ENCODE measurements at places on chromosomes 12 and 14.

DNA sequence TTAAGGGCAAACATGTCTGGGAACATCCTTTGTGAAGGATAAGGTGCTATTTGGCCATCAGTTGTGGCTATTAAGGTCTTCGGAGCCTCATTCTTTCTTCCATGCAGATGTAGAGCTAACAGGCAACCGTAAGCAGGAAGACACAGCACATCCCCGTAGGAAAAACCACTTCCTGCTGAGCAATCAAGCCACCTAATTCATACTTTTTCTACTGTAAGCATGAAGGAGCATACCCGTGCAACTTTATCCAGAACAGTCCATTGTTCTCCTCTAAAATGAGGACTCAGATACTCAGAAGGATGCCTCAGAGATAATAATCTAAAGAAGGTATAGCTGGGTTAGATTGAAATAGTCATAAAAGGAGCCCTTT is 232.0 kb downstream of the PPM1H start:
- DNase-seq: peak; percentile 83

- DNase-seq: no peak
Measured at GRCh38 chr12:41361738-41362137, 173.6 kb downstream of the PDZRN4 start.

GRCh38 chr12:133023566-133023965 is 13.7 kb upstream of the ZNF84 start:
- DNase-seq: peak; percentile 13

GRCh38 chr14:38040411-38040810 is 167.3 kb upstream of the SSTR1 start:
- DNase-seq: no peak

- DNase-seq: peak; percentile 13
Measured at GRCh38 chr14:53444677-53445312, 291.7 kb upstream of the DDHD1 start.

DNA sequence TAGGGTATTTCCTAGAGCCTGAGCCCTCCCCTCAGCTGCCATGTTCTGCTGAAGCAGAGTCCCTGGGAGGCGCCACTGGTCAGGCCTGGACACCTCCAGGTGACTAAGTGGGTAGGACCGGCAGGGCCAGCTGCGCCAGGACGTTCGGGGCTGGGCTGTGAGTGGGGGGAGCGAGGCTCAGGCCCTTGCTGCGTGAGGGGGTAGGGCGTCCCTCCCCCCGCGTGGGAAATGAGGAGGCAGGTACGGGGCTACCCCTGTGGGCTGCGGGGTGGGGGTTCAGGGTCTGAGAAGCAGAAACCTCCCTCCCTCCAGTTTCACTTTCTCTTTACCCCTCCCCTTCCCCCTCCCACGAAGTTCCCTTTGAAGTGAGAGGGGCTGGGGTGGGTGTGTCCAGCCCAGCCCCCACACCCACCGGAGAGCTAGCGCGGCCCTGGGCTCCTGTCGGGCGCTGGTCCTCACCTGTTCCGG is 22.1 kb upstream of the KIF26A start:
- no peak for DNase-seq

DNA sequence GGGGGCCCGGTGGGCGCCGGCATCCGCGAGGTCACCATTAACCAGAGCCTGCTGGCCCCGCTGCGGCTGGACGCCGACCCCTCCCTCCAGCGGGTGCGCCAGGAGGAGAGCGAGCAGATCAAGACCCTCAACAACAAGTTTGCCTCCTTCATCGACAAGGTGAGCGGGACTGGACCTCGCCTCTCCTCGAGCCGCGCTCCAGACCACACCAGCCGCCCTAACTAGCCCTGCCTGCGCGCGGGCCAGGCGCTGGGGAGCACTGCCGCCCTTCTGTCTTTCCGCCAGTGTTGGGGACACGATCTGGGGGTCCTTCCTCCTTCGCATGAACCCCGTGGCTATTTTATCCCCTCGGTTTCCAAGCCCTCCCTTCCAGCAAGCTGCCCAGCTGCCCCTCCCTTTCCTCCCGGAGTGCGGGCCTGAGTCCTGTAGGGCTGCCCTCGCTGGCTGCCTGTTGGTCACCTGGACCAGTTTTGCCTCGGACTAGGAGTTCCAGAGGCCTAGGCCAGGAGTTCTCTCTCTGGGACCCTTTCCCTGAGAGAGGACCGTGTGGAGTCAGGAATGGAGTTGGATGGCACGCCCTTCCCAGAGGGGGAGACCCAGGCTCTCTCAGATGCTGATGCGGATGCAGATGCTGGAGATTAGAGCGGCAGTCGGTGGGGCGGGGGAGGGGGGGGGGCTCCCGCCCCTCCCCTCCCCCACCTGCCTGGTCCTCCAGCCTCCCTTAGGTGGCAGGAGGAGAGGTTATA is 592 bp downstream of the KRT7 start:
- DNase-seq: no peak

DNA sequence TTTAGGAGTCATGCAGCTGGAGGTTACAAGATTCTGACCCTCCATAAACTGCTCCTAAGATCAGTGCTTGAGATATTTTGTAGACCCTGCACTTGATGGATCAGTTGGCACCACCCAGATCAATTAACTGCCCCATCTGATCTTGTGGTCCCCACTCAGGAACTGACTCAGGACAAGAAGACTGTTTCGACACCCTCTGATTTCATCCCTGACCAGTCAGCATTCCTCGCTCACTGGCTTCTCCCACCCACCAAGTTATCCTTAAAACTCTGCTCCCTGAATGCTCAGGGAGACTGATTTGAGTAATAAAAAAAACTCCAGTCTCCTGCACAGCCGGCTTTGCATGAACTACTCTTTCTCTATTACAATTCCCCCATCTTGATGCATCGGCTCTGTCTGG is 360.2 kb downstream of the GALC start:
- DNase-seq: no peak

DNA sequence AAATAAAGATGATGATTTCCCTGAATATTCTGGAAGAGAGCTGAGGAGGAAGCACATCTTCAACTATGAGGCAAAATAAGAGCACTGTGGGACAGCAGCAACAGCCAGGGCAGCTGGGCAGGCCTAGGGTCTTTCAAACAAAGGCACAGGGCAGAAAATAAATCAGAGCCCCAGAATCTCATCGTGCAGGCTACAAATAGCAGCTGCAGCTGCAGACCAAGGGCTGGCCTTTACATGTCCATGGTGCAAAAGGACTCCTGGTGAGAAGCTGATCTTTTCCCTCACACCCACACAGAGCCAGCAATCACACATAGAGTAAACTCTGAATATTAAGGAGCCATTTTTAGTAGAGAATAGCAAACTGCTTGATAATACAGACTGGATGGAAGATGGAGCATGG is 13.6 kb upstream of the MYBPC1 start:
- no peak for DNase-seq

DNA sequence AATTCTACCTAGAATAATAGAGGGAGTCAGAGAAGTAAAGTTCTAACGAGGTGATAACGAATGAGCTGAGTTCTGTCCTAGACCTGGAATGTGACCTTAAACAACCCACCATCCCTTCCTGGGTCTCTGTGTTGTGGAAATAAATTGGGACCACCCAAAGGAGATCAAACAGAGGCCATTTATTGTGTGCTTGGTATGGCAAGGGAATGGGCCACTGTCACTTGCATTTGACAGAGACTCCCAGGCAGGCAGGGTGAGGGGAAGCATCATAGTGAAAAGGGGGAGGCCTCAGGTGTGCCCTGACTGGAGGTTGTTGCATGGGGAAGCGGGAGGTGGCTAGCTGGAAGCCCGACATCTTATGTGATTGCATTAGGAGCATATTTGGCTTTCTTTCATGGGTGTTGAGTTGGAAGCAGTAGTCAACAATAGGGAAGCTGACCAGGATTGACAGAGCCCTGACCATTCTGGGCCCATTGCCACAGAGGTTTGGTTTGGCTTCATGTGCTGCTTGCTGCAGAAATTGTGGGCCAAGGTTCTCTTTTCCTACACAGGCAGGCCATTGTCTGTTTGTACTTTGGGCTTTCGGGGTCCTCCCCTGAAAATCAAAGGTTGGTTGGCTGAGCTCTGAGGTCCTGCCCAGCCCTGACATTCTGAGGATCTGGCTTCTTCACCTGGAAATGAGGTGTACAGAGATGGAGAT is 17.6 kb upstream of the FAM181A start:
- no peak for DNase-seq
